ENCODE measurements at places on chromosomes 16 and 17.

DNA sequence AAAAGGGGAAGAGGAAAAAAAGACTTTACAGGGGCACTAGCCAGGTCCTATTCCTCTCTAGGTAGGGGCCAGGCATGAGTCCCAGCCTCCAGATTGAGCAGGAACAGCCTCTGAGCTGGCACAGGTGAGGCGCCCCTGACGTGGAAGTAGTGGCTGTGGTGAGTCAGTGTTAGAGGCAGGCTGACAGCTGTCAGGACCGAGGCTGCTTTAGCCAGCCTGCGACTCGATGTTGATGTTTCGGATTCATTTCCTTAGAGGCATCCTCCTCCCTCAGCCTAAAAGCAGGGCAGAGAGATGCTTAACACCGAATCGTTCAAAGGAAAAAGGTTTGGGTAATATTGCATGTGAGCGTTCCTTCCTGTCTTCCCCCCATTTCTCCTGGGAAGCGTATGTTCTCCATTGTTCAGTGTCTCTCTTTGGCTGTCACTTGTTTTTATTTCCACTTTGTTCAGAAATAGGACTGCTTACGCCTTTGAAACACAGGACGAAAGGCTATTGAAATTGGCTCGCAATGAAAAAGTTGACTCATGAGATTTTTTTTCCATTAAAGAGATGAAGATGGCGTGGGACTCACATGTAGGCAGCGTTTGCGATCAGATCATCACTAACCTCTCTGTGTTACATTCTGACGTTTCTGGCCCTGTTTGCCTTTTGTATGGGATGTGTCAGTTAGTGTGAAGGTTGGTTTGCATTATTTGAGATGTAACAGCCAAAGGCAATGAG, 1.3 kb downstream of the KIAA0513 start:
- peak; percentile 83 for DNase-seq

DNA sequence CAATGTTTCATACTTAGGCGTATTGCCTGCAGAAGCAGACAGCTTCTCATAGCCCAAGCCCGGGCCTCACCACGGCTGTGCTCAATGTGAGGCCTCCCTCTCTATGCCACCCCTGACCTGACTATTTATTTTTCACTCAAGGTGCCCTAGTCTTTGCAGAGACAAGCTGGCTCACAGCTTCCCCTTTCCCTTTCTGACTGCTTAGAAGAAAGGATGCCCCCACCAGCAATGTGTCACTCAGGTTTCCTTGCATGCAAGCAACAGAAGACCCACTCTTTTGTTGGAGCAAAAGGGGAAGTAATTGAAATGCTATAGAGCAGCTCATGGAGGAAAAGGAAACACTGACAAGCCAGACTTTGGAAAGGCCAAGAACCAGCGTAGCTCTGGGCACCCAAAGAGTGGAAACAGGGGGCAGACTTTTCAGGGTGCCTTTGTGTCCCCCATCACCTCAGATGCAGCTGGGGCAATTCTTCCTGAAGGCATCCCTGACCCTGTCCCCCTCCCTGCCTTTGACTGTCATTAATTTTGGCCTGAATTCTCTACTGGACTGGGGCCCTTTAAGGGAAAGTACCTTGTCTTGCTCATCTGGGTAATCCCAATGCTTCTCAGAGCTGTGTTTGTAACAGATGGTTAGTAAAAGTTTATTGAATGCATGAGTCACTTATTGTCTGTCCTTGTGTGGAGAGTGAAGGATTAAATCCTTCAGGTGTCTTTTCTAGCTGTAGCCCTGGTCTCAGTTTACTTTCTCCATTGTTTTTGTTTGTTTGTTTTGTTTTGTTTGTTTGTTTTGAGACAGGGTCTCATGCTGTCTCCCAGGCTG, 17.8 kb downstream of the RGS9 start:
- peak; percentile 76 for DNase-seq

- DNase-seq, result no peak
Observed at GRCh38 chr17:41901646-41902045, 17.1 kb downstream of the ACLY start.

DNA sequence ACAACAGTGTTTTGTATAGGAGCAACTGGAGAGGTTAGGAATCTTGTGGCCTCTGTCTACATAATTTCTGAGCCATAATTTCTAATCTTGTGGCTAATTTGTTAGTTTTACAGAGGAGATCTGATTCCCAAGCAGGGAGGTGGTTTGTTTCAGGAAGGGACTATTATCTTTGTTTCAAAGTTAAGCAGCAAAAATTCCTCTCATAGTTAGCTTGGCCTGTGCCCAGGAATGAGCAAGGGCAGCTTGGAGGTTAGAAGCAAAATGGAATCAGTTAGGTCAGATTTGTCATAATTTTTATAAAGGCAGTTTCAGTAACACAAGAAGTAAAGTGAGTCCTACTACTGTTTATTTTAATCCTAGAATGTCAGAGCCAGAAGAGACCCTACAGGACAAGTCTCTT, 2.0 kb upstream of the RDM1 start:
- no peak for DNase-seq

- DNase-seq, result peak; percentile 53
Observed at GRCh38 chr16:70788668-70789594, 12.0 kb downstream of the VAC14 start.

- no peak for DNase-seq
Observed at GRCh38 chr17:78822552-78822951, 18.1 kb downstream of the USP36 start.

GRCh38 chr17:26775219-26775822, 518.6 kb upstream of the WSB1 start:
- DNase-seq, result no peak

GRCh38 chr16:87420026-87421002, 28.2 kb downstream of the MAP1LC3B start:
- no peak for DNase-seq

DNA sequence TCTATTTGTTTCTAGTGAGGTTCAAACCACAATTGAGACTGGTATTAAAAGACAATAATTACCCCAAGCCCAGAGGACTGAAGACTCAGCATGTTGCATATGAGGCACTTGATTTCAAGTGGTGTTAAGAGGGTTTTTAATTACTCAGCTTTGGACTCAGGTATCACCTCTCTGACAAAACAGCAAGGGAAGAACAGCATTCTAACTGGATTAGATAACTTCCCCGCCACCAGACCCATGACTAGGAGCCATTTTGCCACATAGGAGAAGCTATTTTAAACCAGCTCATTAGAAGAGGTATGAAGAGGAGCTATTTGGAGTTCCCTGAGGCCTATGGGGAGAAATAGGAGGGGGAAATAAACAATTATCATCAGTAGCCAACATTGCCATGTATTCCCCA, 226.1 kb upstream of the TOX3 start:
- DNase-seq, result no peak

DNA sequence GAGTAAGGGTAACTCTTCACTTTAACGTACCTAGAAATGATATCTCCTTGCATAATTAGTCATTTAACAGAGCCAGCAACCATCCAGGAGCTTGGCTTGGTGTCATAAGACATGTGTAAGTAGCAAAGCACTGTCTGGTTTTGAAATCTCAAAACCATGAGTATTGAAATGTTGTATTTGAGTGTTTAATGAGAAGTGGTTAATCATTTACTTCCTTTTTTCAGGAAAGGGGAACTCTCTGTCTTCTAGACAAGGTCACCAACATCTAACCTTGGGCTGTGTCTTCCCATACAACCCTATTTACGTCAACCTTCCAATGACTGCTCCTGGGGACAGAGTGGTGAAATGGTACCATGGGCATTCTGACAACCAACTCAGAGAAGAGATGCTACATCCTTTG, 27.1 kb downstream of the PMP22 start:
- DNase-seq, result no peak

DNA sequence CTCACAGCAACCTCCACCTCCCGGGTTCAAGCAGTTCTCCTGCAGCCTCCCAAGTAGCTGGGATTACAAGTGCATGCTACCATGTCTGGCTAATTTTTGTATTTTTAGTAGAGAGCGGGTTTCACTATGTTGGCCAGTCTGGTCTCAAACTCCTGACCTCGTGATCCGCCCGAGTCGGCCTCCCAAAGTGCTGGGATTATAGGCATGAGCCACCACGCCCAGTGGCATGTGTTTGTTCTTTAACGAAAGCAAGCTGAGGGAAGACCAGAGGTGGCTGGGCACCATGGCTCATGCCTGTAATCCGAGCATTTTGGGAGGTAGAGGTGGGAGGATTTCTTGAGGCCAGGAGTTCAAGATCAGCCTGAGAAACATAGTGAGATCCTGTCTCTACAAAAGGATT, 18.1 kb downstream of the TNFRSF13B start:
- no peak for DNase-seq

DNA sequence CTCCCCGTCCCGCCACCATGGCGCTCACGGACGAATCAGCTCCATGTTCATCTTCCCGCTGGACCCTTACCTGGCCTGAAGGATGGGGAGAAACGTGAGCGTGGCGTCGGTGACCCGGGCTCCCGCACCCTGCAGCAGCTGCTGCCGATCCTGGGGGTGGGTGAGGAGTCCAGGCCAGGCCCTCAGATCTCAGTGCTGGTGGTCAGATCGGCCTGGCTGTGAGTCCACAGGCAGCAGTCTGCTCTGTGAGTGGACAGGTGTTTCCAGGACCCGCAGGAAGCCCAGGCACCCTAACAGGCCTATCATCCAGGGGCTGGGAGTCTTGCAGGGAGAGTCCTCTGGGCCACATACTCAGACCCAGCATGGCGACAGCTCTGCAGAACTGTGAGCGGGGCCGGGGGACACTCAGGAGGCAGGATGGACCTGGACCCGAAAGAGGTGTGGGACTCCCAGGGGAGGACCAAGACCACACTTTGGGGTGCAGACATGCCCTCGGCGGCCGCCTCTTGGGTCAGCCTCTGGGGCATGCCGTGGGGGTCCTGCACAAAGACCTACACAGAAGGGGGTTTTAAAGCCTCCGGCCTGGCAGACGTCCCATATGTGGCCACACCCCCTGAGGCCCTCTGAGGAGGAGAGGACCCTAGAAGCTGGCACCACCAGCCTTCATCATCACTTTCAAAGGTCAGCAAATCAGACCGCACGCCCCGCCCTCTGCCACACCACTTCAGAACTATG, 27.2 kb upstream of the ZNF469 start:
- no peak for DNase-seq

GRCh38 chr17:43106552-43106951, 18.6 kb downstream of the BRCA1 start:
- DNase-seq, result no peak

DNA sequence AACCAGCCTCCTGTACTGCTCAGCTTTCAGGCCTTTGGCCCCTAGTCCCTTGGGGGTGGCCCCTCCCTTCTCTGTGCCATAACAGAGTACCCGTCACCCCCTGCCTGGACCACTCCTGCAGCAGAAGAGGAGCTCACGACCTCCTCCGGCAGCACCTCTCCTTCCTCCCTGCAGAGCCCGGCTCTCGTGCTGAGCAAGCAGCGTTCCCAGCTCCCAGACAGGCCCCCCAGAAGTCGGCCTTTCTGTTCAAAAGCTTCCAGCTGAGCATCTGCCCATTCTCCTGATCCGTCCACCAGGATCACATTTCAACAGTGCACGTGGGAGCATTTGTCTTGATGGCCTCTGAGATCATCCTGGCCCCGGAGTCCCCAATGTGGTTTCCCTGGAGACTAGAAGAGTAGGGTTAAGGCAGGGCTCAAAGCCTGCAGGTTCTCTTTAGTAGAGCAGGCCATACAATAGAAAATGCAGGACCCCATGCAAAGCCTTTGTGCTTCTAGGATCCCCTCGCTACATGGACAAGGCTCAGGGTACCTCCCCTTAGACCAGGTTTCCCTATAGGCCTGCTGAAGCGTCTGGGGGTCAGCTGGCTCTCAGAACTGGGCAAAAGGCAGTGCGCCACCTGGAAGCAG, 35.6 kb downstream of the NLRC3 start:
- DNase-seq, result no peak

DNA sequence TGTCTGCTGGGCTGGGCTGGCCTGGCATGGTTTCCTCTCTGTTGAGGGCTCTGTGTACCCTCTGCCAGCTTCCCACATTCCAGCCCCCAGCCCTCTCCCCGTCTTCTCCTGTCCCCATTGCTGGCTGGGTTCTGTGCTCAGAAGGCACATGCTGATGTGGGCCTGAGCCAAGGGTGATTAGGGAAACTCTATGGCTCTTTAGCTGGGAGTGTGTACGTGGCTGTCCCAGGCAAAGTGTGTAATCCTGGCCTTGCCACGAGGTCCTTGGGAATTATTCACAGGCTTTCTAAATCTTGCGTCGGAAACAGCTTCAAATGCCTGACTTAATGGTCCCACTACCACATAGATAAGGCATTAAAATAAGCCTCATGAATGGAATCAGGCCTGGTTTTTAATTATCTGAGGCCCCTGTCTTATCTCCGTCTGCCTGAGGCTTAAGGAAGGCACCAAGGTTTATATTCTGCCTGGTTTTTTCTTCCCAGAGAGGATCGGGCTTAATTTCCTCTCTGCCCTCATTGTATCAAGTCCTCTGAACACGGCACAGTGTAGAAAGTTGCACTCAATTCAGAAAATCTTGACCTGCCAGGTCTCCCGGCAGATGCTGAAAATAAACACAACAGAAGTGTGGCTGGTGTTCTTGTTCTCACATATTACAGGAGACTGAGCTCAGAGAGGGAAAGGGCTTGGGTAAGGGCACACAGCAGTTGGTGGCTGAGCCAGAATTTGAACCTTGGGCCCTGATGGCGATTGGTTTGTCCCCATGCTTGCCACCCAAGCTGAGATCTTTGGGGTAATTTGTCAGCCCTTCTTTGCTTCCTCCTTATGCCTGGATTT, 52.9 kb upstream of the LGALS9 start:
- DNase-seq, result no peak

DNA sequence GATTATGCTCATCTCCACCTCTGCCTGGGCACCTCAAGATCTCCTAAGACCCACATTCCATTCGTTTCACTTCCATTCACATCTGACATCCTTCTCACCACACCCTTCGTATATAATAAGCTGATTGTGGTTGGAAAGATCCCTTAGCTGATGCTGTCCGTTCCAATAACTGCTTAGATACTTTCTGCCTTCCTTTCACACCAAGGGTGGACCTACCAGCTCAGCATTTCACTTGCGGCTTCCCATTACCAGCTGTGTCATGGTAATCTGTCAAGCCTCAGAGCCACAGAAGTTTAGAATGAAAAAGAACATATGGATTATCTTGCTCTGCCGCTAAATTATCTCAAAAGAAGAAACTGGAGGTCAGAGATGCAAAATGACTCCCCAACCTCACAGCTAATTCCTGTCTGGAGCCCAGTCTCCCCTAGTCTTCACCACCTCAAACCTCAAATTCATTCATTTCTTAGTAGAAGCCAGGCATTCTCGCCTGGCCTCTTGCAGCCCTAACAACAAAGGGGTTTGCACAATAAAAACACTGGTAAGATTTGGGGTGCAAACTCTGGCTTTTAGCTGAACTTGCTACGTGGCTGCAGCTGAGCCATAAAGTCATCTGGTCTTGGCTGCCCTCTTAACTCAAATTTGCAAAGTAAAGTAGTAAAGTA, 182.8 kb upstream of the HS3ST3A1 start:
- DNase-seq, result no peak

- DNase-seq, result no peak
Observed at GRCh38 chr16:68086860-68087268, 1.7 kb downstream of the NFATC3 start.
